Esophagus squamous epithelium (tissue), 5 donors: ENCODE measurements at places on chromosomes 12 and 14. TPM values are rescaled to one million over a fixed set of nuclear protein-coding genes. Genes with fewer than 3 reads are reported as not detected.

Gene DLK1
- total RNA-seq, result not detected

Gene PLBD1
- total RNA-seq, result 32.4 TPM

DNA sequence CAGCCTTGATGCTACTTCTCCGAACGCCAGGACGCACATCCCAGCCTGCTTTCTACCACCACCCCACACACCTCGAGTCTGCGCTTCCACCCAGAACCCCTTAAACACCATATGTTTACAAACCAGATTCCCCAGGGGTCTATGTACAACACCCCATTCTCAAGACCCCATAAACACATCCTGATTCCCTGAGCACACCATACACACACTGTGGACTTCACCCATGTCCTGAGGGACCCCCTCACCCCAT is 733 bp downstream of the TTC7B start:
- DNase-seq, result no peak

Gene ACOT6
- not detected for total RNA-seq

Gene VRTN
- total RNA-seq, result not detected

DNA sequence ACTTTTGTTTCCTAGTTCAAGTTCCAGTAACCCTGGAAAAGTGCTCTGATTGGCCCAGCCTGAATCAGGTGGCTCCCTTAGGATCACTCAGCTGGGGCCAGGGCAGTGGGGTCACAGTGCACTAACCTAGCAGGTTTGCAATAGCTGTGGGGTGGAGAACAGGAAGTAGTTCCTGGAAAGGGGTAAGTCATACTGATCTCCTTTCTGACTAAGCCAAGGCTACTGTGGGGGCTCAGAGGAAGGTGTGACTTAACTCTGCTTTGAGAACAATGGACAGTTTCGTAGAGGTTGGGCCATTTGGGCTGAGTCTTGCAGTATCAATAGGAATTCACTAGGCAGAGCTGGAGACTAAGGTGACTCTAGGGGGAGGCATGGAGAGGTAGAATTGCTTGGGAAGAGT is 89.4 kb downstream of the KIF26A start:
- DNase-seq, result no peak

DNA sequence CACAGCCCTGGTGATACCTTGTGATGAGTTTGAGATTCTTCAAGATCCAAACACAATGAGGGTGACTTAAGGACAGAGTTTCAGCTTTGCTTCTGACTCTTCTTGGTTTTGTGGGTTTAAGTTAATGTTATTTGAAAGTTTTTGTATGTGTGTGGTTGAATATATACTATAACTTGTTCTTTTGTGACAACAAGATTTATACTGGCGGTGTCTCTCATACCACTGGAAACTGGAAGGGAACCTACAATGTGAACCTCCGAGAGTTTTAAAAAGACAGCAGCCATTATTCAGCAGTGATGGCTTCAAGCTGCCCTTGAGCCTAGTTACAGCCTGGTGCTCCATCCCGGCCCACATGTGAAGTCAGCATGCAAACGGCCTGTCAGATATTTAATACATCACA is 87.9 kb upstream of the IGF1 start:
- no peak for DNase-seq

DNA sequence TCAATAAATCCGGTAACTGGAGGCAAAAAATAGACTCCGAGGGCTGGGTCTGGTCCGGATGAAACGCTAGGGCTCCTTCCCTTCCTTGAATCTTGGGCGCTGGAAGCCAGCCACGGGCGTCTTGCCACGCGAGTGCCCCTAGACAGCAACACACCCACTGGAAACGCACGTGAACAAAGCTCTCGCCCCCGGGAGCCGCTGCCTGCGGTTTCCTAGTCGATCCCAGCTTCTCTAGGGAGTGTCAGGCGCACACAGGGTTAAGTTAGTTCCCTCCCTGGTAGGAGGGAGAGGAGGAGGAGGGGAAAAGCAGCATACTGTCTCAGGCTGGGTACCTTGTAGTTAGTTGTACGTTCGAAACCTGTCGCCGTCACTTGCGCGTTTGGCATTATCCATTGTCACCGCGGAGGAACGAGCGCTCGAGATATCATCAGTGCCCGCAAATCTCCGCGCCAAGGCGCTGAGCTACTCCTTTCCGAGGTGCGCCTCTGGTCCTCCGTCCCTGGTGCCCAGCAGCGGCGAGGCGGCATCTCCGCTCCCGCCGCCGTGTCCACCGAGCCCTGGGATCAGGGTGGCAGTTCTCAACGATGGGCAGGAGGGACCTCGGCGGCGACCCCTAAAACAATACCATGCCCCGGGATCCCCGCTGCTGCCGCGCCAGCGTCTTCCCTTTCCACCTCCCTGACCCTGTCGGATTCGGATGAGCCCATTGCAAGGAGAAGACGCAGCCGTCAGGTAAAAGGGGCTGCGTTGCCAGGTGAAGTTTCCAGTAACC is at the start of gene FLRT2:
Gene FLRT2 (plus strand): TSS at position 342 of the 772 bp plus-strand sequence. CDS start 91,371 bp downstream, outside the sequence.
- no peak for DNase-seq

DNA sequence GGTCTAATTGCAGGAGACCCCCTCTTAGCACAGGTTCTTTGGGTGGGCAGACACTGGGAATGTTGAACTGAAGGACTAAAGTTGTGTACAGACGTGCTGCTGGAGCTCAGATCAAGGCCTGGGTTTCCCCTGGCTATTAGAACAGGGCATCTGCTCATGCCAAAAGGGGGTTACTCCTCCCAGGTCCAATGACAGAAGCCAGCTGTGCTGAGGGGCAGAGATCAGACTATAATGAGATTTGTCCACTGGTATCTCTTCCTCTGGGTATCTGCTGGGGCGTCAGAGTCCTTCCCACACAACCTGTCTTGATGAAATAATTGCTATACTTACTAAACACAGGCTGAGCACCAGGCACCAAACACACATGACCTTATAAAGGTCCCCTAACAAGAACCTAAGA is 42.6 kb downstream of the LTBP2 start:
- DNase-seq, result no peak

DNA sequence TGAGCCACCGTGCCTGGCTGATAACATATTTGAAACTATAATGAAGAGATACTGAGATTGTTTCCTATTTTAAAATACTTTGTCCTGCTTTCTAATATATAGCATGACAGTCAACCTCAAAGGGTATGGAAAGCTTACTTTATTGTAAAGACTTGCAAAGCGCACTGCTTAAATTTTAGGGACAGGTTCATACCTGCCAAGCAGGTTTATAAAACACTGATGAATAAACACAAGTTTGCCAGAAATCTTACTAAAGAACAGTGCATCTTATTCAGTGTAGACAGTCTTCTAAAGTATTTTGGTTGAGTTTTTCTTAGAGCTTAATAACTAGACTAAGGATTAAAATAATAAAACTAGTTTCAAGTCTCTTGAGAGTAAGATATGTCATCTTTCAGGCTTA is 4.8 kb downstream of the C12orf71 start:
- no peak for DNase-seq

GRCh38 chr14:93023802-93024434 is 91.8 kb downstream of the ITPK1 start:
- no peak for DNase-seq

Gene WNT5B
- total RNA-seq, result 5.6 TPM

DNA sequence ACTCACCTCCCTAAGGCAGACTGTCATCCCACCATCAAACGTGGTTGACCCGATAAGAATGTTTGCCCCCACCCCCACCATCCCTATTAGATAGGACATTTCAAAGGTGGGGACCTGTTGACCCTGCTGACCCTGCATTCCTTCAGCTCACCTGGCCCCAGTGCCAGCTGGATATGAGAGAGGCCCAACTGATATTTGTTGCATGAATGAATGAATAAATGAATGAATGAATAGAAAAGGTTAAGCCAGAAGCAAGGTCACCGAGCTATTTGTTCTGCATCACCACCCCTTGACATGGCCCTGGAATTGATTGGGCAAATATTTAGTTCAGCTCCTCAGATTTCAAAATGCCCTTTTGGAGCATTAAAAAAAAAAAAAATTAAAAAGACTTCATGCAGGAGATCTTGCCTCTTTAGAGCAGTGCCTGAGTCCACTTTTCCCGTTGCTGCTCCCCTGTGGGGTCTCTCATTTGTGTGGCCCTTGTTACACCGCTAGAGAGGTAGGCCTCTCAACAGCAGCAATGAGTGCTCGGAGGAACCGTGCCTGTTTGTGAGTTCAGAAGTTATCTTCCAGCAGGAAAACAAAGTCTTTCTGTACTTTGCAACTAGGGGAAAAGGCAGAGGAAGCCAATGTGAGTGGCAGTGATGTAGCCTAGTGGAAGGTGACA is 8.5 kb upstream of the SERPINA5 start:
- DNase-seq, result no peak

Gene SMIM41
- not detected for total RNA-seq

- DNase-seq, result no peak
Observed at GRCh38 chr12:3201339-3202051, 124.3 kb downstream of the TSPAN9 start.

DNA sequence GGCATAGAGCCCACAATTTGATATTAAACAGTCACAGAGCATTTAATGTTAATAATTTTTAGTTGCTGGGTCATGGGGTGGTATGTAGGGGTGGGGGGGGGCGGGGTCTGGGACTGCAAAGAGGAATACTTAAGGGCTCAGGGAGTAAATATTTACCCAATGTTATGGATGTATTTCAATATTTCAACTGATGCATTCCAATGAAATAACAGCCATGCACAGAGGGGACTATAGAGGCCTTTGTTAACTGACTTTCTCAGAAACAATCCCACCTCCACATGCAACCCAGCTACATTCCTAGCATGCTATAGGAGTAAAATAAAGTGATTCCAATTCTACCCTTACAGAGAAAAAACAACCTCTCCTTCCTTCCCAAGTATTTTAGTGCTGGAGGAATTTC is 7.9 kb upstream of the BBS10 start:
- DNase-seq, result no peak

DNA sequence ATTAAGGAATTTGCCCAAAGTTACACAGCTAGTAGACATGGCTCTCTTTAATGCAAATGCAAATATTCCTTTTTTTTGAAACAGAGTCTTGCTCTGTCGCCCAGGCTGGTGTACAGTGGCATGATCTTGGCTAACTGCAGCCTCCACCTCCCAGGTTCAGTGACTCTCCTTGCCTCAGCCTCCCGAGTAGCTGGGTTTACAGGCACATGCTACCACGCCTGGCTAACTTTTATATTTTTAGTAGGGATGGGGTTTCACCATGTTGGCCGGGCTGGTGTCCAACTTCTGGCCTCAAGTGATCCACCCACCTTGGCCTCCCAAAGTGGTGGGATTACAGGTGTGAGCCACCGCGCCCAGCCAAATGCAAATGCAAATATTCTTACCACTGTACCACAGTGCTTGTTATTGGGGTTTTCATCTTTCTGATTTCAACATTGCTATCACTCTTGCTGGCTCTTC is 24.5 kb upstream of the HIGD1C start:
- no peak for DNase-seq

DNA sequence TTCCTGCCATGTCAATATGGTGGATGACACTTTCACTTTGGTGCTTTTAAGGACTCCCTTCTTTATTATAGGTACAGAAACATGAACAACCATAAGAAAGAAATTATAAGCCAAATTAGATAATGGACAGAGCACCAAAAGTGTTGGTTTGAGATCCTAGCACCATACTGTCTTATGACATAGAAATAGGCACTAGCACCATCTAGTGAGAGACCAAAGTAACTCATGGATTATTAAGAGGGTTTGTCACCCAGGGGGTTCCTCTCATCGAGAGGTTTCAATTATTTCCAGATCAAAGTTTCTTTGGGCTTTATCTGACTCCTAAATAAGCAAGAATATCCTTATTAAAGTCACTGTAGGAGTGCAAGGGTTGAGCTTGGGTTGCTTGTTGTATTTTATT is 153.0 kb upstream of the DIO2 start:
- no peak for DNase-seq

DNA sequence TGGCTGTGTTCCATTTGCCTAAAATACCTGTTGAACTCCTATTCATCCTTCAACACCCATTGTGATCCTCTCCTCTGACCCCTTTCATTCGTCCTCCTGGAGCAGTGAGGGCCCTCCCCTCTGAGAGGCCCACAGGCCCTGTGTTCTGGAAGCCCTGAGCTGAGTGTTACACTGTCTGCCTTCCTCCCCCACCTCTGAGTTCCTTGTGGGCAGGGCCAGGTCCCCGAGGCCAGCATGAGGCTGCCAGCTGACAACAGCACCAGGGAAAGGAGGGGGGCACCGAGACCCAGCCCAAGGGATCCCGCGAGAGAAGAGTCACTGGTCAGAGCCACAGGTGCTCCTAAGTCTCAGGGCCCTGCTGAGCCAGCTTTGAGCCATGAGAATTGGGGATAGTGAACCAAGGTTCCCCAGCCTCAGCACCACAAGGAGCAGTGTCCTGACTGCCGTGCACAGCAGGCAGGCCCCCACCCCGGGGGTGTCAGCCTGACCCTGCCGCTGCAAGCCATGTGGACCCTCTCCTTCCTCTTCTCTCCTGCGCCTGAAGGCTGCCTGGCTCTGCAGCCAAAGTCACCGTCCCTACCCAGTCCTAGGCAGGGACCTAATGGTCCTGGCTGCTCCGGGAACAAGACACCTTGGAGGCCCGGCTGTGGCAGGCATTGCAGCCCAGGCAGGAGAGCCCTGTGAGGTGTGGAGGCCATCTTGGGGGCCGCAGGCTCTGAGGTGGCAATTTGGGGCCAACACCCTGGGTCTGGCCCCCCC is 52.5 kb downstream of the BEGAIN start:
- DNase-seq, result no peak

Gene CCDC38
- total RNA-seq, result not detected

Gene CLMN
- total RNA-seq, result 3.3 TPM

DNA sequence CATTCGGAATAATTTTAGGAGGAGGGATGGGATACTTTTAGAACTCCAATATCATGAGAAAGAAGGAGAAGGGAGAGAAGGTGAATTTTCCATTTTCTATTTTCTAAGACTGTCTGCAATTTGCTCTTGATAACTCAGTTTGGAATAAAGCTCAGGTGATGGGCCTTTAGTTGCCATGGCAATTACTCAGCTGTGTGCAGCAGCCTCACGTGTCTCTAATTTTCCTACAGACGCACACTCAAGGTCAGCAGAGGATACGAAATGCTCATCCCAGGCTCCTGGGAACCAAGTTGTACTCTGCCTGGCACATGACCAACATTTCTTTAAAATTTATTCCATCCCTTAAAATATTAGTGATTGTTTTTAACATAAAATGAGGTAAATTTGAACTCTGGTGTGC is 76.7 kb downstream of the TTC8 start:
- DNase-seq, result no peak

Gene GPR162
- 2.3 TPM for total RNA-seq

Gene TTC9
- 22.5 TPM for total RNA-seq

GRCh38 chr12:124681779-124682391 is 114.5 kb upstream of the NCOR2 start:
- DNase-seq, result no peak

DNA sequence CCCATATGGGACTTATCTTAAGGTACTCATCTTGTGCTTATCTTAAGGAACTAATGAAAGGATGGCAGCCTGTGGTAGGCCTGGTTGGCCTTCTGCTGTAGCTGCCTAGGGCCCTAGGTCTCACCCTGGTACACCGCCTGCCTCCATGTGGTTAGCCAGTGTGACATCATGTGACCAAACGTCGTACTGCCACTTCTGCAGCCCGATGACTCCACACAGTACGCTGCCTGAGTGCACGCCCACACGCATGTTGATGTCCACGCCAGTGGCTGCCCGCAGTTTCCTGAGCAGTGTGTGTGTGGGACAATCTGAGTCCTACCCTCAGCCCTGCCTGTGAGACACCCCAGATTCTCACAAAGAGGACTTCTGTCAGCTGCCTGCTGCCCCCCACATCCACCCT is 5.1 kb downstream of the ADCY4 start:
- no peak for DNase-seq

- DNase-seq, result no peak
Observed at GRCh38 chr12:106671840-106672239, 89.0 kb downstream of the RFX4 start.
